ENCODE measurements at places on chromosomes 3 and 15.

GRCh38 chr3:36734742-36735141, 29.6 kb downstream of the DCLK3 start:
- no peak for DNase-seq

GRCh38 chr3:18119866-18120265, 305.3 kb downstream of the SATB1 start:
- DNase-seq, result no peak

DNA sequence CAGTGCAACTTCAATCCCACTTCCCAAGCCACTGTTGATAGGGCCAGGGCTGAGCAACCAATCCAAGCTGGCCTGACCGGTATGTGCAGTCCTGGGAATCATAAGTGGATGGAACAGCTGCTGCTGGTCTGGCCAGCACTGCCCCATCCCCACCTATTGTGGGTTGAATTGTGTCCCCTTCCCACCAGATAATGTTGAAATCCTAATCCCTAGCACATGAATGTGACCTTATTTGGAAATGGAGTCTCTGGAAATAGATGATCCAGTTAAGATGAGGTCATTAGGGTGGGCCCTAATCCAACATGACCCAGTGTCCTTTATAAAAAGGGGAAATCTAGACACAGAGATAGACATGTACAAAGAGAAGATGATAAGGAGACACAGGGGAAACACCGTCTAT, 13.7 kb upstream of the PDIA5 start:
- DNase-seq, result no peak

GRCh38 chr3:194235160-194235559, 99.2 kb downstream of the HES1 start:
- no peak for DNase-seq

GRCh38 chr3:42905740-42906069, 237 bp upstream of the ZNF662 start:
- DNase-seq, result no peak

DNA sequence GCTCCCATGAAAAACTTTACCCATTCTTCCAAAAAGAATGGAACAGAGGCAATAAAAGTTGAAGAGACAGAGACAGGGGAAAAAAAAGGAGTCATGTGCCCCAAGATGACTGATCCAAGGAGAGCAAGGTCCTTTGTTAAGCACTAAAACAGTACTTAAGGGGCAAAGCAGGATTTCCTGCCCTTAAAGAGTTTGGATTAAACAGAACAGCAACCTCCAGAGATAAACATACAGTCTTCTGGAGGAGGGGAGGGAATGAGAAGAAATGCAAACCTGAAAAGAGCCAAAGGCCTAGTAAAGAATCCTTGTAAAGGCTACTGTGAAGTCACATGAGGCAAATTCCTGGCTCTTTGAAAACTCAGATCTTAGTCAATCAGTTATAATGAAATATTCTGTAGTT, 38.2 kb downstream of the SHQ1 start:
- DNase-seq, result no peak

DNA sequence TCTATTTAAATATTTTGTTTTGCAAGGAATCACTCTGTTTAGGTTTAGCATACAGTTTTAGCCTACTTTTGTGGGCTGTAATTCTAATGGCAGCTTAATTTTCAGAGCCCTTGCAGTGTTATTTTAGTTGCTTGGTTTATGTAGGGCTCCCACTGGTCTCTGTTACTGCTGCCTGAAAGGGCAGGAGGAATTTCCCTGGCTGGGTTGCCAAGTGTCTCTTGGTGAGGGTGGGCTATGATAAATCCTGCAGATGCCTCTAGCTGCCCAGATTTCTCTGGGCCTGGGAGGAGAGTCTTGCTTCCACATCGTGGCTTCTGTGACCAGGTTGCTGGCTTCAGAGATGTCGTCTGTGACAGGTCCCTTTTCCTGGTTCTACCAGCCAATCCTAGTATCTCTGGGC, 36.2 kb downstream of the ILDR1 start:
- DNase-seq, result no peak

- DNase-seq, result no peak
Measured at GRCh38 chr3:66037986-66038369, 740 bp downstream of the MAGI1 start.

GRCh38 chr3:188869628-188870027, 302.1 kb upstream of the TPRG1 start:
- no peak for DNase-seq

All from stimulated activated CD8-positive, alpha-beta memory T cell treated with anti-CD3 and anti-CD28 coated beads, Interleukin-4, amount 100 ng/mL, for 1 hour (primary cell).